H4 (cell line): ENCODE measurements at places on chromosomes 12 and 14. TPM values are rescaled to one million over a fixed set of nuclear protein-coding genes. Genes with fewer than 3 reads are reported as not detected.

GRCh38 chr14:60079723-60080122, 12.0 kb upstream of the PCNX4 start:
- no peak for DNase-seq

CLEC4C gene
- total RNA-seq: not detected in 2 replicates

- DNase-seq: no peak
Measured at GRCh38 chr14:67343601-67344230, 15.9 kb downstream of the ATP6V1D start.

DNA sequence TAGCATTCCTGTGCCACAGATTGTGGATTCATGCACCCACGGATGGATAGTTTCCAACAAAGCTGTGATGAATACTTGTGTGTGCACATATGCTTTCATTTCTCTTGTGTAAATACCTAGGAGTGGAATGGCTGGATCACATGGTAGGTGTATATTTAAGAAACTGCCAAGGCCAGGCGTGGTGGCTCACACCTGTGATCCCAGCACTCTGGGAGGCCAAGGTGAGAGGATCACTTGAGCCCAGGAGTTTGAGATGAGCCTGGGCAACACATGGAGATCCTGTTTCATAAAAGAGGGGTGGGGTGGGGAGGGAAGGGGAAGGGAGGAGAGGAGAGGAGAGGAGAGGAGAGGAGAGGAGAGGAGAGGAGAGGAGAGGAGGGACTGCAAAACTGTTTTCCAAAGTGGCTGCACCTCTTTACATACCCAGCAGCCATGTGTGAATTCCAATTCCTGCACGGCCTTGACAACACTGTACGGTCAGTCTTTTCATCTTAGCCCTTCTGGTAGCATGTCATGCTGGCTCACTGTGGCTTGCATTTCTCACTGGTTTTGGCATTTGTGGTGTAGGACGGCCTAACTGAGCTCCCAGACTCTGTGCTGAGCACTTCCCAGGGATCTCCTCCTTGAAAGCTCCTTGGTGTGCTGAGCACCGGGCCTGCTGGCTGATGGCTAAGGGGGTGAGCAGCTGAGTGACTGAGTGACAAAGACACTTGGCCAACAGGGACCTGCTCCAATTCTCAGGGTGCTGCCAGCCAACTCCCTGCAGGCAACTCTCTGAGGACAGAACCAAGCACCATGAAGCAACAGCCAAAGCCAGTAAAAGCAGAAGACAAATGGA, 27.9 kb downstream of the SYNE3 start:
- DNase-seq: no peak

PCED1B gene
- total RNA-seq: 1.1 TPM in 1 of 2 replicates, not detected in the other

DNA sequence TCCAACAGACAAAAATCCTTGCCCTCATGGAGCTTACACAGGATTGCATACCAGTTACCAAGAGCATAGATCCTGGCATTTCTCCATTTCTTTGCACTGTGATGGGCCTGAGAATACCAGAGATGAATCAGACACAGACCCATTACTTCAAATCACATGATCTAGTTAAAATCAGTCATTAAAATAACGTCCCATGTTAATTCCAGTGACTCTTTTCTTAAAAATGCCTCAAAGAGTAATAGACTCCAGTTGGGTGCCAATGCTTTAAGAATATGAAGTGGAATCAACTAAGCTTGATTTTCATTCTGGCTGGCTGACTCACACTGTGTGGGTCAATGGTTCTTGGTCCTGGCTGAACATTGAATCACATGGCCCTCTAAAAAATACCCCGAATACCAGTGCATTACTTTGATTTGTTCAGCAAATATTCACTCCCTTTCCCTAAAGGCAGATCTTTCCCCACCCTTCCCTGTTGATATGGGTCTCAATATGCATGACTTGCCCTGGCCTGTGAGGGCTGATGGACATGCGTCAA, 11.0 kb downstream of the ASB2 start:
- no peak for DNase-seq

- DNase-seq: no peak
Measured at GRCh38 chr12:78275886-78276285, 445.2 kb downstream of the NAV3 start.

RFX4 gene
- total RNA-seq: not detected in 2 replicates

DNA sequence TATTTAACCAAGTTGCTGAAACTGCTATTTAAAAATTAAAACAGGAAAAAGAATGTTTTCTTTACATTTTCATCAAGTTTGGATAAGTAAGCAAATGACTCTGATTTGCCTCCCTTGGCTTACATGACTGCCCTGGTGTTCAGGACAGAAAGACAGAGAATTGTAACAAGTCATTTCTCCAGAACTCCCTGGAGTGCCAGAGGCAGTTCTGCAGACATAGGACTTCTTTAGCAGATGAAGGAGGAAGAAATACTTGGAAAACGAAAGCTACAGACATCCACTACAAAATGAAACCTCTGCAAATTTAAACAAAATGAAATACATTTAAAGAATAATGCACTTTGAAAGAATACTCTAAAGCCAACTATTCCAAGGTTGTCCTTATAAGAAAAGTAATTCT, 253.9 kb downstream of the LRFN5 start:
- DNase-seq: no peak

DNA sequence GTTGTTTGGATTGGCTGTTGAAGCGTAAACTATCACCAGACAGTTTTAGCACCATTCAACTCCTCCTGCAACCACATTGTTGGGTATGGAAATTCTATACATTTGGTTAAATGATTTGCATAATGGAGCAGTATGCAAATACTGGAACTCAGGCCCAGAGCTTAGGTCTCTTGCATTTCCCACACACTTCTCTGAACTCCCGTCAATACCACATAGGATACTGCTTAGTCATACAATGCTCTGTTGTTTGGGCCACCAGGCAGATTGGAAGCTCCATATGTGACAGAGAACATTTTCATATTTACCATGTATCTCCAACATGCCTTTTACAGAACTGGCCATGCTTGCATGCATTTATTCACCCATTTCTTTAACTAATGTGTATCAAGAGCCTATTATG, 78.0 kb downstream of the IFNG start:
- no peak for DNase-seq

- no peak for DNase-seq
Measured at GRCh38 chr12:104134882-104135281, 3.1 kb downstream of the NFYB start.

PFDN5 gene
- 462 and 537 TPM in 2 replicates for total RNA-seq

GRCh38 chr14:84095681-84096080, 1434.3 kb upstream of the FLRT2 start:
- DNase-seq: no peak
